CD4-positive, alpha-beta T cell treated with Interleukin-10 for 1 hour (primary cell): ENCODE measurements at places on chromosomes 7 and 10.

DNA sequence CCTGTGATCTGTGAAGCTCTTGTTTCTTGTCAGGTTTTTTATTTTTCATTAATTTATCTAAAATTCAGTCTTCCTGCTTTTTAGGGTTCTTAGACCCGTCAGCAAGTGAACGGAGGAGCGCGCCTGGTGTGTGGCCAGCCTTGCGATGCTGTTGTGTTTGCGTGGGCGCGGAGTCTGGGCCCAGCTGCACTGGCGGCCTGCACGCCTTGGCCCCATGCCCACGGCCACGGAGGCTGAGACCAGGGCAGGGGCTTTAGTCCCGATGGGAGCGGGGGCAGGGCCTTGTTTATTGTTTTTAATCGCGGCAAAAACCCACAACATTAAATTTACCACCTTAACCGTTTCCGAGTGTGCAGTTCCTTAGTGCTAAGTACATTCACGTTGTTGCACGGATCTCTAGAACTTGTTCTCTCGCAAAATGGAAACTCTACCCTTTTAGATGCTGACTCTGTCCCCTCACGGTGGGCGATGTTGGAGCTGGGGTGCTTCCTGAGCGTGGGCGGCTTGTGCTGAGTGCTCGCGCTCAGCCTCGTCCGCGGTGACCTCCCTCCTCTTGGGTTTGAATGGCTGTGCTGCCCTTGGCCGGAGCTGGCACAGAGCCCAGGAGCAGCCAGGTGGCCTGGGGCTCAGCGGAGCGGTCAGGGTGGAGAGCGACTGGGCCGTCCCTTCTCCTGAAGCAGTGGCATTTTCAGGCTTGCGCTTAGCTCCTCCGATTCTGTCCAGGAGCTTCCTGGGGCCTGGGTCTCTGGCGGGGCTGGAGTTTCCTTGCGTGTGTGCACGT is 69.1 kb downstream of the INPP5A start:
- DNase-seq = no peak

GRCh38 chr10:78863140-78863905 is 205.4 kb upstream of the ZMIZ1 start:
- DNase-seq = no peak

- peak; percentile 37 for DNase-seq
Observed at GRCh38 chr10:22693371-22693784, 21.0 kb downstream of the PIP4K2A start.

DNA sequence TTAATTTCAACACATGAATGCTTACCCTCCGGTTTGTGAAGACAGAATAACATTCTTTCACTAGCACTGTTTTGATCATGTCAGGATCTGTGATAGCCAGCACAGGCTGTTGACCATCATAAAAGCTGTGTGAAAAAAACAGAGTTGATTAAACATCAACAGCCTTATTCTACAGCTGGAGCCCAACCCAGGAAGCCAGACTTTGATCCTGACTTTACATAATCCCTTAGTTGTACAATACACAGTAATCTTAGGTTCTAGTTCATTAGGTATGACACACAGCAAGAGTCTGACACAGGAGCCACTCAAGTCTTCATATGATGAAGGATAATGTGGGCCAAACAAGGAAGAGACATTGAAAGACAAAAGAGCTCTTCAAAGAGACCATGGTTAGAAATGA is 11.4 kb downstream of the CYP3A4 start:
- no peak for DNase-seq

DNA sequence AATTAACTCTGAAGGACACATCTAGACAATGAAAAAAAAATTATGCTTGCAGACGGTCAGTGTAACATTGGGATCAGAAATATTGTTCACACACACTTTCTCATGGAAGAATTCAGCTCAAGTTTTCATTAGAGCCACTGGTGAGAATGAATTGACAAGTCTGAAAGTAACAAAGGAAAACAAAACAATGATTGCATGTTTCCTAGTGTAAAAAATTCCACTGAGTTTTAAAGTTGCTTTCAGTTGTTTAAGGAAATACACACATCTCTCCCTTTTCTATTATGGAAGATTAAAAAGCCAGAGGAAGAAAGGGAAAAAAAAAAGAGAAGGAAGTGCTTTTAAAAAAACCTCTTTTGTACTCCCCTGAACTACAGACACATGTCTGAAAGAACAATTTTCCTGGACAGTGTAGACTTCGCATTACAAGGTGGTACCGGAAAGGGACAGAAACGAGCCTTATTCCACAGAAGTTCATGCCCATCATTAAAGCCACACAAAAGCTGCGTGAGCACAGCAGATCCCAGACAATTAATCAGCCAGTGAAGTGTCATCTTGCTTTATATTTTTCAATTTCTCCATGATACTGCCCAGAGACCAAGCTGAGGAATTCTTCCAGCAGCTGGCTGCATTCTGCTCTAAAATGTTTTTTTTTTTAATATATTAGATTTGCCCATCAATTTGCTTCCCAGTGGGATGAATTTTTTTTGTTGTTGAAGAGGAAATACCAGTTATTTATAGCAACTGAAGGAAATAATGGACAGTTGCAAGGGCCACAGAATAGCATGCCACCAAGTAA is 294.8 kb downstream of the DOCK4 start:
- DNase-seq = no peak

DNA sequence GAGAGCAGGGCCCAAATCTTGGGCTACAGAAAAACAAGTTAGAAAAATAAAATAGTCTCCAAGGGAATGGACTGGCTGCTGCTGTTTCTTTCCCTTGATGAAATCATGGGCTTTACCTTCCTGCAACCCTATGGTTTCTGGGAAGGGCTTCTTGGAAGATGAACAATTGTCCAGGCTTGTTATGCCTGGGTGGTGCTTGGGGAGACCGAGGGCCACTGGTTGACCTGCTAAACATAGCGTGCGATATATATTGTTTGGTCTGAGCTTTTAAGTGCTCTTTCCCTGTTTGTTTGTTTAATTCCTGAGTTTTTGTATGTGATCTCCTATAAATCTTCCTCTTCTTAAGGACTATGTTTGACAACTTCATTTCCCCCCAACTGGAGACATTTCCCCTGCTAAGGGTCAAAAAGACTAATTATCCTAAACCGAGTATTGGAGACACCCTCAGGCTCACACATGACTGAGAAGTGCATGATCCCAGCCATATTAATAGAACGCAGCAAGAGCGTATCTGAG is 37.9 kb downstream of the SLC25A28 start:
- DNase-seq = no peak

GRCh38 chr10:5890452-5890915 is 441 bp downstream of the FBH1 start:
- DNase-seq = peak; percentile 17

DNA sequence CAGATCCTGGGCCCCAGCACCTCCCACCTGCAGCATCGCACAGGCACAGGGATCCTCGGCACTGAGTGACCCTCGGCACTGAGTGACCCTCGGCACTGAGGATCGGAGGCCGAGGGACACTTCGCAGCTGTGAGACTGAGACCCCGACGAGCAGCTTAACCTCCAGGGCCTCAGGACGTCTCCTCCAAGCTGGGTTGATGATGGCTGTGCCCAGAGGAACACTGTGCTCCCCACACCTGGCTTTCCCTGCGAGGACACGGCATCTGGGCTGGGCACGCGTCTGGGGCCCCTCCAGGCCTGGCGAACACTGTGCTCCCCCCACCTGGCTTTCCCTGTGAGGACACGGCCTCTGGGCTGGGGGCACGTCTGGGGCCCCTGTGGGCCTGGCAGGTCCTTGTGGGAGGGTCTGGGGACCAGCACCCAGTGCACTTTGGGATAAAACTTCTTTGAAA is 158.3 kb upstream of the PPP2R2D start:
- DNase-seq = no peak

DNA sequence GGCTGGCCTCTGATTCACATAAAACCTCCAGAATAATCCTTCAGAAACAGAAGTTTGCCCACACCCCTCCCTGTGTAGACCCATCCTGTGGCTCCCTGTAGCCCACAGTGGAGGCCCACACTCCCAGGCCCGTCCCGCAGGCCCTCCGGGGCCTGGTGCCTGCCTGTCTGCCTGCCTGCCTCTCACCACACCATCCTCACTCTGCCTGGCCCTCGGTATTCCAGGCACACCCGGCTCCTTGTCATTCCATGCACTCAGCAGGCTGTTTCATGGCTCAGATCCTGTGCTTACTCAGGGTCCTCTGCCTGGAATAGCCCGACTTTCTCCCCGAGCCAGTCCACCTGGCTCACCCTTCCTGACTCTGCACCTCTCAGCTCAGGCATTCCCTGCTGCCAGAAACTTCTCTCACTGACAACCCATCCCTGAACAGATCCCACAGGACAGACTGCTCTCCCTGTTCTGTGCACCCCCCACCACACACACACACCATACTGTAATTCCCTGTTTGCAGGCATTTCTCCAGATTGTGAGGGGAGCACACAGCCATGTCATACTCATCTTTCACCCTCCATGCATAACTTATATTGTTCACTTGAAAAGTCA is 498.0 kb upstream of the ZMIZ1 start:
- DNase-seq = no peak

- peak; percentile 8 for DNase-seq
Observed at GRCh38 chr7:25857376-25858067, 294.5 kb upstream of the NFE2L3 start.

DNA sequence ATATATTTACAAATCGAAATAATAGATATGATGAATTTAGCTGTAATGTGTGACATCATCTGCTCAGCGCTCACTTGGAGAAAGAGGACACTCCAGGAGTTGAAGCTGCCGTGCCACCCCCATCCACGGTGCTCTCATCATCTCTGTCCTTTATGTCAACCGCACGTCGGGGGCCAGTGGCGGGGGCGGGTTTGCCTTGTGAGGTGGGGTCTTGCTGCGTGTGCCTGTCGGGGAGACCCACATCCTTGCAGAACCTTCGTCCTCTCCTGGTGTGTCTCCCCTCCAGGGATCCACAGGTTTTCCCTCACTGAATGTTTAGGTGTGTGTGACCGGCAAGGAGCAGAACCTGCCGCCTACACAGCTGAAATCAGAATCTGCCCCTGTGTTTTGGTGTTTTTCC is 71.6 kb downstream of the INPP5A start:
- DNase-seq = no peak

- DNase-seq = no peak
Observed at GRCh38 chr10:112986544-112987190, 36.6 kb downstream of the TCF7L2 start.

DNA sequence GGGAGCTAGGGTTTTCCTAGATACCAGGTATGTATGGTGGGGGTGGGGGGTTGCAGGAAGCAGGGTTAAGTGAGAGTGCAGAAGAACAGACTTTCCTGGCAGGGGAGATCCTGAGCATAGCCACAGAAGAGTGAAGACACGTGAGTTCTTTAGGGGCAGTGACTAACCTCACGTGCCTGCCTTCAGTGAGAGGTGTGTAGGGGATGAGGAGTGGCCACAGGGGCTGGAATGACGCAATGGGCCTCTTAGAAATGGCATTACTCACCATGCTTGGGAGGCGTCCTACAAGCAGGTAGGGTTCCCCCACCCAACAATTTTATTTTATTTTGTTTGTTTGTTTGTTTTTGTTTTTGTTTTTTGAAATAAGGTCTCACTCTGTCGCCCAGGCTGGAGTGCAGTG is 698.6 kb upstream of the NRP1 start:
- DNase-seq = no peak

- no peak for DNase-seq
Observed at GRCh38 chr7:130275826-130276297, 9.2 kb downstream of the CPA2 start.

- DNase-seq = no peak
Observed at GRCh38 chr10:78441694-78442093, 408.0 kb downstream of the RPS24 start.

DNA sequence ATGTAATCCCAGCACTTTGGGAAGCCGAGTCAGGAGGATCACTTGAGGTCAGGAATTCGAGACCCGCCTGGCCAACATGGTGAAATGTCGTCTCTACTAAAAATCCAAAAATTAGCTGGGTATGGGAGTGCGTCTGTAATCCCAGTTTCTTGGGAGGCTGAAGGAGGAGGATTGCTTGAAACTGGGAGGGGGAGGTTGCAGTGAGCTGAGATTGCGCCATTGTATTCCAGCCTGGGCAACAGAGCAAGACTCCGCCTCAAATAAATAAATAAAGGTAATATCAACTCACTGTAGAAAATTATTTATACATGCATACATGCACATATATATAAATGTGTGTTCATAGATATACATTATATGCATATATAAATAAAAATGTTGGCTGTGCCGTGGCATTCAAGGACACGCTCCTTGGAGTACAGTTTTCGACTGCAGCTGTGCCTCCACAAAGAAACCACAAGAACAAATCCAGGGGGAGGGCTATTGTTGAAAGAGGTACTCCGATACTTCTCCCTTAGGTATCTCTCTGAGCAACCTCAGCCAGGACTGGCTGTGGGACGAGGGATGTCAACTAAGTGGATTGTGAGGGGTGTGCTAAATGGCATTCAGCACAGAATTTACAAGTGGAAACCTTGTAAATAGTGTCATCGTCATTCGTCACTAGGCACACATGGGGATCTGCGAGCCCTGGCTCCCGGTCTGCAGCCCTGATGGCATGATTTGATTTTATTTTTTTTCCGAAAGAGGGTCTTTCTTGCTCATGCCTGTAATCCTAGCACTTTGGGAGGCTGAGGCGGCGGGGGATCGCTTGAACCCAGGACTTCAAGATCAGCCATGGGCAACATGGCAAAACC is 49.3 kb downstream of the HIP1 start:
- DNase-seq = no peak

DNA sequence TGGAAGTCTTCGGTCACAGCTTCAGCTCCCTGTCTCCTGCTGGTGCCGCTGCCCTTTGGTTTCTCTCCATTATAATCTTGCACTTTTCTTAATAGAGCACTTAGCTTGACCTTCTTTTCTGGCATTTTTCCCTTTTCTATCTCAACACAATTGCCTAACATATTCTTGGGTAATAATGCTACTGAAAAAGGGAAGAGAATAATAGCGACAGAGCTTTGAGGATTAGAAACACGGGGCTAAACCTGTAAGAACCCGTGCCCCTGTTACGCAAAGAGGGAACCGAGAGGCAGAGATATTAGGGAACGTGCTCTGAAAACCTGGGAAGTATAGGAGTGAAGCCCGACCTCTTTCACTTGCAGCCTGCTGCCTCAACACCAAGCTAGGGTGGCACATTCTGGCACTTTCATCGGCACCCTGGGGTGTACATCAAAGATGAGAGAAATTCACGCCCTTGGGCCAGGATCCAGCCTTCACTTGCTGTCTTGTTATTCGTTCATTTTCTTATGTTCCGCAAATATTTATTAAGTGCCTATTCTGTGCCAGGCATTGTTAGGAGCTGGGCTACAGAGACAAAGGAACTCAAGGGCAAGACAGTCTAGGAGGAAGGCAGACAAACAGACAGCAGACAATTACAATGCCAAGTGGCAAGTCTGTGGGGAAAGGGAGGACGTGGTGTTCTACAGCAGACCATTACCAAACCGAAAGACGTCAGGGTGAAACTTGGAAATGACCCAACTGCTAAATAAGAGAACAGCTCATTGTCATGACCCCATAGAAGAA is 33.0 kb upstream of the GALNTL5 start:
- no peak for DNase-seq

GRCh38 chr7:100476903-100477870 is 1.8 kb downstream of the TSC22D4 start:
- DNase-seq = peak; percentile 43

DNA sequence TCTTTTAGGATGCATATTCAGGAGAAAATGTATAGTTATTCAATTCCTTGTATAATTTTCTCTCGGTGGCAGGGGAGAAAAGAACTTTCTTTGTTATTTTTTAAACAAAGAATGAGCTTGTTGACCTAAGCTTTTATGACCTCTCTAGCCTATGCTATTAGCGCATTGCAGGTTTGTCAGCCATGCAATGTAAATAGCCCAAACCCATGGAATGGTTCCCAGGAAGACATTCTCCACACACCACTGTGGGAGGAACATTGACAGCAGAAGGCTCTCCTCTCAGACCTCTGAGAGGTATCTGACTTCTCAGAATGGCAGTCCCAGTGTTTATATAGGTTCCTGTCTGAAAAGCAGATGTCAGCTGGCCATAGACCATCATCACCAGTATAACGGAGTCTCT is 19.6 kb upstream of the AGBL3 start:
- no peak for DNase-seq

- DNase-seq = no peak
Observed at GRCh38 chr7:120898715-120899499, 41.0 kb upstream of the TSPAN12 start.
